ACHN (cell line): ENCODE measurements at places on chromosomes 16 and 17.

DNA sequence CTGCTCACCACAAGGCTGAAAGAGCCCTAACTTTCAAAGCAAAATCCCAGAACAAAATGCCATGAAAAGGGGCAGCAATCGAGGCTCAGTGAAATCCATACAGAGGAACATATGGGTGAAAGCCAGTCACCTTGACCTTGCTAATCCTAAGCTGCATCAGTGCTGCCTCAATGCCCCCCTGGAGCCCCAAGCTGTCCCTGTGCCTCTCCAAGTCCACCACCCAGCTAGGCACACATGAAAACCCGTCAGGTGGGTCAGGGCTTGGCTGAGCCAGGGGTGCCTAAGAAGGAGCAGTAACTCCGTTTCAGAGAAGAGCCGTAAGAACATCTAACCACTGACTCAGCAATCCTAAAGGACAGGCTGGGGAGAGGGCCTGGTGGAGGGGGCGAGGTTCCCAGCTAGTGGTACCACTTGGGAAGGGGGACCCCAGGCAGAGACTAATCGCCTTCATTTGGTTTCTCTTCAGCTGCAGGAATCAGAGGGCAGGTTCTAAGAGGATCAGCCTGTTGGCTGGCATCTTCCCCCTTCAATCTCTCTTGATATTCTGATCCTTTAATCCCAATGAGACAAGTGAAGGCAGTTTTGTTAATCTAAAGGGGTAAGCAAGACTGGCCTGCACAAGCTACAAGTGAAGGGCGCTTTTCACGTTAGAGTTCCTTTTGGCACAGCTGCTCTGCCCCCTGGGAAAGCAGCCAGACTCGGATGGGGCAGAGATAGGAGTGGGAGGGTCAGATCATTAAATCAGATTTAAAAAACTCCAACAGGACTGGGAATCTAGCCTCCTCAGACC is 7.6 kb downstream of the PITPNA start:
- no peak for DNase-seq

- no peak for DNase-seq
Observed at GRCh38 chr16:67779256-67780014, 26.9 kb downstream of the RANBP10 start.

DNA sequence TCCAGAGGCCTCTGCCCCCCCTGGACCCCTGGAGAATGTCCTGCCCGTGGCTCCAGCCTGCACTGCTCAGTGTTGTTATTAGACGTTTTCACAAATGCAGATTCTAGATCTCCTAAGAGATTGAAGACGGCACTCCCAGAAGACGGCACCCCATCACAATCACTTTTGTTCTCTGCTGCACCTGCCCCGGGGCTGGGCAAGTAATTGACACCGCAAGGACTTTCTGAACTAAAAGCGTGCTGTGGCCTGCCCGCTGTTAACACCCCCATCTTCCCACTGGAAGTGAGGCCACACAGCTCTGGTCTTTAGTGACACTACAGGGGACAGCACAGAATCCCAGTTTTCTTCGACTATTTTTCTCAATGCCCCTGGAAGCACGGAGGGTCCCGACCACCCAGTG is 256.9 kb downstream of the ENGASE start:
- DNase-seq = no peak

DNA sequence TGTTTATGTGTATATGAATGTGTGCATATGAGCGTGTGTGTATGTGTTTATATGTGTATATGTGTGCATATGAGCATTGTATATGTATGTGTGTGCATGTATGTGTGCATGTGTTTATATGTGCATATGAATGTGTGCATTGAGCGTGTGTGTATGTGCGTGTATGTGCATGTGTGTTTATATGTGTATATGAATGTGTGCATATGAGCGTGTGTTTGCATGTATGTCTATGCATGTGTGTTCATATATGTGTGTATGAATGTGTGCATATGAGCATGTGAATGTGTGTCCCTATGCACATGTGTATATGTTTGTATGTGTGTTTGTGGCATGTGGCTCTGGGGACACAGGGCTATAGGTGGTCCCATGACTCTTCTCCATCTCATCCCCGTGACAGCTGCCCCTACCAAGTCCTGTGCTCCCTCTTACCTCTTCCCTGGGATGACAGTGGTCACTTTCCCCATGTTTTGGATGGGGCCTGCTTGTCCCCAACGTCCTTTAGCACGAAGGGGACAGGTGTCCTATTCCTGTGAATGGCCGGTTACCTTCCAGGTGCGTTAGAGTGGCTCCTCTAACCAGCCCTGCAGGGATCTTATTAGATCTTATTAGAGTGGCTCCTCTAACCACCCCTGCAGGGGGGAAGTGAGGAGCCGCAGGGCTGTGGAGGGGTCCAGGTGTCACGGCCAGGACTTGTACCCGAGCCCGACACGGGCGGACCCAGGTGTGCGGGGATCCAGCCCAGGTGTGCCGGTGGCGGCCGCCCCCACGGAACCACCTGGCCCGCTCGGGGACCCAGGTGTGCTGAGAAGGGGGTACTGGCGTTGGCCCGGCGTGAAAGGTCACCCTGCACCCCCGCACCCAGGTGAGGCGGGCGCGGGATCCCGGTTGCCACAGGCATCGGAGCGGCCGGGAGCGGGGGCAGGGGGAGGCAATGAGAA is 105.6 kb downstream of the SEC14L1 start:
- DNase-seq = no peak

- DNase-seq = no peak
Observed at GRCh38 chr16:48330841-48331192, 54.4 kb downstream of the SIAH1 start.

GRCh38 chr17:1785930-1786329 is 24.1 kb downstream of the SERPINF1 start:
- no peak for DNase-seq

DNA sequence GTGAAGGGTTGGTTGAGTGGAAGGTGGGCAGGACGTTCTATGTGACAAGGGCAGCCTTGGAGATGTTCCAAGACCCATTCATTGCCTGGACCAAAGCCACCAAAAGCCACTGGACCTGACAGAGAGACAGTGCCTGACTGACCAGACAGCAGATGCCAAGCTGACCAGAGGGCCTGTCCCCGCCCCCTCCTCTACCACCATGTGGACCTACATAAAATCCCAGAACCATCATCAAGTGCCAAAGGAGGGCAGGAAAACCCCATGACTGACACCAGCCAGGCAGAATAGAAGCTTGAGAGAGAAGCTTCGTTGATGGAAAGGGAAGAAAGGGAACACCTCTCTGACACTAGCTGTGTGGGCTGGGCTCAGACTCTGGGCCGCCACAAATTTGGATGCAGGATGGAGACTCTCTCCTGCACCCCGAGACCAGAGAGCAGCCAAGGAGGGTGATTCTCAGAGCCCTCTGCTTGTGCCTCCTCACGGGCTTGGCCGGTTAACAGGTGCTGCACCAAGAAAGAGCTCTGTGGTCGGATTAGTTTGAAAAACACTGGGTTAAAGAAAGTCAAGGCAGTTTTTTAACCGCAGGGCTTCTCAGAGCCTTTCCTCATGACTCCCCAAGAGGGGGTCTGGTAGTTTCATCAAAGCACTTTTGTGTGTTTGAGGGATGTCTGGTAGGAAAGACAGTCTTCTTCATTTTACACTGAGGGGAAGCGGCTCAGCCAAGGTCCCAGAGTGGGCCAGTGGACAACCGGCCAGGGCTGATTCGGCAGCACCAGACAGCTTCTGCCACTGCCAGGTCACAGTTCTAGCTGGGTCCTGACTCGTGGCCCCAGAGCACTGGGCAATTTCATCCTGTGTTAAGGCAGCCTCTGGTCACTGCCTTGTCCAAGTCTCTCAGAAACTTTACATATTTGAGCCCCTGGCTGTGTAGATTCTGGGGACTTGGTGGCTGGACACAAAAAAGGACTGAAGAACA is 1.7 kb downstream of the TNFRSF13B start:
- no peak for DNase-seq

- DNase-seq = peak; percentile 11
Observed at GRCh38 chr17:12648498-12648897, 17.2 kb upstream of the MYOCD start.

GRCh38 chr16:88499292-88499691 is 46.2 kb downstream of the ZFPM1 start:
- no peak for DNase-seq

- DNase-seq = no peak
Observed at GRCh38 chr17:16447676-16448075, 32.3 kb downstream of the TRPV2 start.
